ENCODE measurements at places on chromosomes 12 and 14. TPM values are rescaled to one million over a fixed set of nuclear protein-coding genes. Genes with fewer than 3 reads are reported as not detected.

KCNH3 gene
- 4.3 TPM for total RNA-seq

KRT83 gene
- total RNA-seq: not detected

KICS2 gene
- 6.6 TPM for total RNA-seq

SSTR1 gene
- 0.17 TPM for total RNA-seq

GON7 gene
- 22.9 TPM for total RNA-seq

All from renal cortical epithelial cell (primary cell).